Activated naive CD4-positive, alpha-beta T cell treated with anti-CD3 and anti-CD28 coated beads, Interleukin-2, amount 50 U/mL, for 72 hours (primary cell): ENCODE measurements at places on chromosomes 5 and 9. TPM values are rescaled to one million over a fixed set of nuclear protein-coding genes. Genes with fewer than 3 reads are reported as not detected.

GRCh38 chr9:22590336-22591033, 143.9 kb downstream of the DMRTA1 start:
- no peak for DNase-seq

DNA sequence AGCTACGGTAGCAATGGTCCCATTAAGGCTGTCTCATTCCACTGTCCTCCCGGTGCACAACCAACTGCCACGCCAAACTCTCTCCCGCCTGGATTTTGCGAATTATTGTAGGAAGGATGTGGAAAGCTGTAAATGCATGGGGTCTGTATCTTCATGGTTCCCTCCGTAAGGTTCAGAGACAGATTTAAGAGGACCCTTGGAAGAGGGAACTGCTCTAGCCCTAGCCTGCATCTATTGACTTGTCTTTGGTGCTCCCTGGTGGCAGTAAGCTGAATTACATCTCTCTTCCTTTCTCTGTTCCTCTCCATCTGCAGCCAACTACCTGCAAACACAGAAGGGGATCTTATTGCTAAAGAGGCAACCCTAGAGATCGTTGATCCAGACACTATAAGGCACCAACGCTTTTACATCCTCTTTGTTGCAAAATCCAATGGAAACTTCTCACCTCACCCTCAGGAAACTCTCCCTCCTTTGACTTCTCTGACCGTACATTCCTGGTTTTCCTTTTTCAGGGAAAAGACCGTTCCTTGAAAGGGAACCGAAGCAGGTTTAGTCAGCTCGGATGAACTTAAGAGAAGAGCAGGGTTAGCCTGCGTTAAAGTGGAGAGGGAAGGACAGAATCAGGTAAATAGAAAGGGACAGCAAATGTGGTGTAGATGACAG, 11.9 kb downstream of the CAPSL start:
- no peak for DNase-seq

GRCh38 chr5:119289438-119290044, 66.3 kb upstream of the TNFAIP8 start:
- no peak for DNase-seq

- no peak for DNase-seq
Observed at GRCh38 chr9:37449862-37450632, 15.2 kb downstream of the ZBTB5 start.

- DNase-seq = no peak
Observed at GRCh38 chr9:97596906-97597305, 36.3 kb downstream of the TSTD2 start.

The PGM5 gene
- total RNA-seq = not detected

DNA sequence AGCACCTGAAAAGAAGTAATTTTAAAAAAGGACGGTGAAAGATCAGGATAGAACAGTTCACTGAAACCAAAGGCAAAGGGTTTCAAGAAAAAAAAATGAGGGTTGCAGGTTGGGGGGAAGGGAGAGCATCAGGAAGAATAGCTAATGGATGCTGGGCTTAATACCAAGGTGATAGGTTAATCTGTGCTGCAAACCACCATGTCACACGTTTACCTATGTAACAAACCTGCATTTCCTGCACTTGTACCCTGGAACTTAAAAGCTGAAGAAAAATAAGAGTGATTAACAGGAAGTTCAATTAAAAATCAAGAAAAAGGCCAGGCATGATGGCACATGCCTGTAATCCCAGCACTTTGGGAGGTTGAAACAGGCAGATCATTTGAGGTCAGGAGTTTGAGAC, 44.1 kb upstream of the RNF38 start:
- DNase-seq = no peak

The LTC4S gene
- total RNA-seq = 1.1 TPM
